Cardiac muscle cell (in vitro differentiated cells and primary cell): ENCODE measurements at places on chromosomes 7 and 10. TPM values are rescaled to one million over a fixed set of nuclear protein-coding genes. Genes with fewer than 3 reads are reported as not detected.

REPIN1 gene
- 222 and 270 TPM in 2 replicates for total RNA-seq

CCL24 gene
- not detected in 2 replicates for total RNA-seq

LRRC17 gene
- total RNA-seq = 5.7 and 9.7 TPM in 2 replicates

SH2B2 gene
- total RNA-seq = 12.7 and 17.4 TPM in 2 replicates

ATOH7 gene
- 0.11 TPM in 1 of 2 replicates, not detected in the other for total RNA-seq

BAMBI gene
- total RNA-seq = 651 and 1,010 TPM in 2 replicates

AFAP1L2 gene
- total RNA-seq = 1.9 and 3.8 TPM in 2 replicates

BTBD16 gene
- total RNA-seq = 0.09 TPM in 1 of 2 replicates, not detected in the other

HOXA10 gene
- total RNA-seq = not detected in 2 replicates

MARVELD1 gene
- 35.2 and 38.3 TPM in 2 replicates for total RNA-seq

ADRA2A gene
- 0.11 and 0.24 TPM in 2 replicates for total RNA-seq

SPDYE9 gene
- not detected in 2 replicates for total RNA-seq

NPFFR1 gene
- total RNA-seq = not detected in 2 replicates

FAM180A gene
- total RNA-seq = not detected in 2 replicates

NPC1L1 gene
- 0.21 TPM in 1 of 2 replicates, not detected in the other for total RNA-seq

ARHGEF35 gene
- total RNA-seq = 0.35 and 1.7 TPM in 2 replicates

TRIM4 gene
- total RNA-seq = 3.1 and 6.0 TPM in 2 replicates
